ENCODE measurements at places on chromosomes 5 and 9.

DNA sequence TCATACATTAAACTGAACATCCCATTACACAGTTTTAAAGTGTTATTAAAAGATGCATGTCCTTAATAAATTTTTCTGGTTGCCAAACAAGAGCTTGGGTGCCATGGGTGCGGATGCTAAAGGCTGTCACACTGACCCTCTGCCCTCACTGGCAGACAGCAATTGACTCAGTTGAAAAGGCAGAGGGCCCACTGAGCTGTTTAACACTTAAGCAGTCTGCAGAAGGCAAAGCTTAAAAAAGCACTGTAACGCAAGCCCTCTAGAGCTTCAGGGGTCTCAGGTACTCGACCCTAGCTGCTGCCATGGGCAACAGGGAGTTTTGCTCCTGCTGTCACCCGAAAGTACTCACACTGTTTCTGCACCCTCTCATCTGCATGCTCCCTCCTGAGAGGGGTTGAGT lies 726.4 kb upstream of the TYRP1 start:
- DNase-seq, result no peak

DNA sequence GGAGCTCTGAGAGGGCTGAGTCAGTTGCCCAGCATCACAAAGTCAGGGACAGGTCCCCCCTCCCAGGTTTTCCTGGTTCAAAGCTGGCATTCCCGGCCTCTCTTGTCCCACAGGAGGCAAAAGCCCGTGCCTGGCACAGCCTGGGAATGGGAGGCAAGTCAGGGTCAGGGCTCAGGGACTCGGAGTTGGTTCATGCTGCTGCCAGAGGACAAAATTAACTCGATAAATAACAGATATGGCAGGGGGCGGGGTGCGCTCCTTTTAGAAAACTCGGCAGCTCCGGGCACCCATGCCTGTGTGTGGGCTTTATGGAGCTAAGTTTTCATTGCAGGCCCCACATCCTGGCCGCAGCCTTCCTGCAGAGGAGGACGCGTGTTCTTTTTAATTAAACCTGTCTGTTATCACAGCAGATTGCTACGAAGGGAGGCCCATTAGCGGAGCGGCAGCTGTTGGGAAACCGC lies 62.8 kb upstream of the LMX1B start:
- DNase-seq, result no peak

- DNase-seq, result no peak
Observed at GRCh38 chr9:136297016-136297691, 6.7 kb downstream of the CCDC187 start.

DNA sequence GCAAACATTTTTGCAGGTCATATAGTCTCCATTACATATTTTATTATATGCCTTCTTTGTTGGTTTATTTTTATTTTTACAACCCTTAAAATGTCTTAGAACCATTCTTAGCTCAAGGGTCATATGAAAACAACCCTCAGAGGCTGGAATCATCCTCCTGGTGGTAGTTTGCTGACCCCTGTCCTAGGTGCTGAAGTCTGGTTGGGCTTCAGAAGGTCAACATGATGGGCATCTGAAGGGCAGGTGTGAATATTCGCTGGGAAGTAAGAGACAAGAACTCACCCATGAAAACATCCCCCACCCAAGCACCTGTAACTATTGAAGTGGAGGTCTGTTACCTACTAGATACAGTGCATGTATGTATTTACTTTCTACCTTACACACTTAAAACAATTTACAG lies 75.4 kb downstream of the OSMR start:
- DNase-seq, result no peak

DNA sequence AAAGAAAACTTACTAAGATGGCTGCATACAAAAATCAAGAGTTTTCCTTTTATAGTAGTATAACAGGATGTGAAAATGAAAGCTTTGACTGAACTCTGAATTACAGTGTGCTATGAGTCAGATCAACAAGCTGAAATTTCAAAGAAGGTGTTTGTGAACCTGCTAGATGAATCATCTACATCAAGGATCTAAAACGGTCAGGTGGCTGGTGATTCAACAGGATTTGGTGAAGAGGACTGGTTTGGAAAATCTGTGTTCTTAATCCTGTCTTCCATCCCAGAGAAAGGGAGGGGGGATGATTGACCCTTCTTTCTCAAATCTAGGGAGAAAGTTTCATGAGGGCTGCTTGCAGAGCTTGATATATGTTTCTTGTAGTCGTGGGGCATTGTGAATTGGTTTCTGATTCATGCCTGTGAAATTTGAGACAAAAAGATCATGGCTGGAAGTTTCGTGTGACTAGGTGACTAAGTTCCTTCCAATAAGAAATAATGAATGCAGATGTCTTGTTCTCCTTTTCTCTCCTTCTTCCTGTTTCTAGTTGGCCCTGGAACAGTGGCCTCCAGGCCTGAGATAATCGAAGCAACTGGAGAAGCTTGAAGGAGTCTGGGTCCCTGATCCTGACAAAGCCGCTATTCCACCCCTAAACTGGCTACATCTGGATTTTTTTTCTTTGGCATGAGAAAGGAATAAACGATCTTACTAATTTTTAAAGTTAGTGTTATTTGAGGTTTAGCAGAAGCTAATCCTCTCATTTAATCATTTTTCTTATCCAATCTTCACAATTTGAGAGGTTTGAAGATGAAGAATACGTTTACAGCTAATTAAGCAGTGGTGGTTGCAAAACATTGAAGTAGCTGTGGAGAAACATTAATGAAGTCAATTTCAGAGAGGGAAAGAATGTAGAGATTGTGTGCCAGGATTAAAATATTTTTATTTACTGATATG lies 67.2 kb downstream of the MRPS30 start:
- no peak for DNase-seq

GRCh38 chr9:91166796-91167366 lies 194.8 kb downstream of the AUH start:
- DNase-seq, result no peak

- no peak for DNase-seq
Observed at GRCh38 chr5:59522201-59522831, 371.2 kb downstream of the PDE4D start.

DNA sequence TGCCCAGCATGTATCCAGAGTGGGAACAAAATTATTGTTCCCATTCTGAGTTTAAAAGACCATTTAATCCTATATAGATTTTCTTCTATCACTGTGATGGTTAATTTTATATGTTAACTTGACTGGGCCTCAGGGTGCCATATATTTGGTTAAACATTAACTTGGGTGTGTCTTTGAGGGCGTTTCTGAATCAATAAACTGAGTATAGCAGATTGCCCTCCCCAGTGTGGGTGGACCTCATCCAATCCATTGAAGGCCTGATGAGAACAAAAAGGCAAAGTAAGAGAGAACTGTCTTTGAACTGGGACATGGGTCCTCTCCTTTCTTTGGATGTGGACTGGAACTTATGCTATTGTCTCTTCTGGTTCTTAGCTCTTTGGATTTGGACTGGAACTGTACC lies 17.3 kb downstream of the RIOK2 start:
- no peak for DNase-seq

DNA sequence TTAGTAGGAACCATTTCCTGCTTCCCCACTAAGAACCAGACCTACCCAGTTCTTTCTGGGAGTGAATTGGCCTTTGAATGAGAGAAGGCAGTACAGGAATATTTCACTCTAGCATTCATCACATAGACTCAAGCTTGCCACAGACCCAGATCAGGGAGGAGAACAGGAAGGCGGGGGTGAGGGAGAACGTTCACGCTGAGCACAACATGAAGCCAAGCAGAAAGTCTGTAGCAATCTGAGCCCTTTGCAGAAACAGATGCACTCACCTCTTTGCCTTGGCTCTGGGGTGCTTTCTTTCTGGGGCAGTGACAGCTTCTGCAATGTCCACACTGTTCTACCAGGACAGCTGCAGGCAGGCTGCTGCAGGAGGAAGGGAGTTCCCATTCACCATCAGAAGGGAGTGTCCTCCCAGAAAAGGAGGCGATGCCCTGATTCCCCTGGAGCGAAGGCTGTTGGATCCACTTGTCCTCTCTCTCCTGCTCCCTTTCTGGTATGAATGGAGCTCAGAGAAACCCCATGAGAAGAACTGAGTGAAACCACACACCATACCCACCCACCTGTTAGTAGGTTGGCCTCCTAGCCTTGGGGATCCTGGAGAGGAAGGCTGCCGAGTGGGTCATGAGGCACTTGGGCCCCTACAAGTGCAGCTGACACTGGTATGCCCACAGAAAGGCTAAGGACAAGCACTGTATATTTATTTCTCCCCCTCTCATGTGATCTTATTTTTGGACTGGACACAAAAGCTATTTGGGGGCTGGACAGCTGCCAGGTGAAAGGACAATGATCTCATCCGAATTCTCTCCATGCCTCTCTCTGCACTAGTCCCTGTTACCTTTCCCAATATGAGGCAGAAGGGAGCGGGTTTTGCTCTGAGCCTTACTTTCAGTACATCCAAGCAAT lies 11.7 kb upstream of the FGF1 start:
- DNase-seq, result peak; percentile 73

- DNase-seq, result no peak
Observed at GRCh38 chr5:146529984-146530383, 14.0 kb upstream of the GPR151 start.

- DNase-seq, result no peak
Observed at GRCh38 chr5:68178579-68178978, 37.0 kb upstream of the PIK3R1 start.

- no peak for DNase-seq
Observed at GRCh38 chr9:17807613-17808282, 228.9 kb downstream of the SH3GL2 start.

- peak; percentile 86 for DNase-seq
Observed at GRCh38 chr9:33225319-33226147, 14.4 kb upstream of the SPINK4 start.

DNA sequence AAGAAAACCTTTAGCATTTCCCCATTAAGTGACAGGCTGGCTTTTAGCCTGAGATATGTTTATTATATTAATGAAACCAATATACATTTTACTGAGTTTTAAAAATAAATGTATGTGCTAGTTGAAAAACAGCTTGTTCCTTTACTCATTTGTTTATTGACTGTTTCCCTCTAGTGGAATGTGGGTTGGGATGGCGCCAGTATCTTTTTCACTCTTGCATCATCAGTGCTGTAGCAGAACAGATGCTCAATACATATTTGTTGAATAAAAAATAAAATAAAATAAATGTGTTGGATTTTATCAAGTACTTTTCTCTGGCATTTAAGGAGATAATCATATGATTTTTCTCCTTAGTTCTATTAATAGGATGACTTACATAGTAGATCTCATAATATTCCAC lies 43.0 kb downstream of the FSTL4 start:
- no peak for DNase-seq

DNA sequence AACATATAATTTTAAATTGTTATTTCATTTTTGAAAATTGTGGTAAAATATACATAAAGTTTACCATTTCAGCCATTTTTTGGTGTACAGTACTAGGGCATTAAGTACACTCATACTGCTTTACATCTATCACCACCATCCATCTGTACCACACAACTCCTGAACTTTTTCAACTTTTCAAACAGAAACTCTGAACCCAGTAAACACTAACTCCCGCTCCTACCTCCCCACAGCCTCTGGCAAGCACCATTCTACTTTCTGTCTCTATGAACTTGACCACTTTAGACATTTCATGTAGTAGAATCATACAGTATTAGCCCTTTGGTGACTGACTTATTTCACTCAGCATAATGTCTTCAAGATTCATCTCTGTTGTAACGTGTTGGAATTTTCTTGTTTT lies 8.4 kb upstream of the SLC45A2 start:
- DNase-seq, result no peak

- no peak for DNase-seq
Observed at GRCh38 chr9:136282272-136282861, 21.5 kb downstream of the CCDC187 start.

- DNase-seq, result no peak
Observed at GRCh38 chr5:473551-474192, 30.7 kb downstream of the EXOC3 start.

DNA sequence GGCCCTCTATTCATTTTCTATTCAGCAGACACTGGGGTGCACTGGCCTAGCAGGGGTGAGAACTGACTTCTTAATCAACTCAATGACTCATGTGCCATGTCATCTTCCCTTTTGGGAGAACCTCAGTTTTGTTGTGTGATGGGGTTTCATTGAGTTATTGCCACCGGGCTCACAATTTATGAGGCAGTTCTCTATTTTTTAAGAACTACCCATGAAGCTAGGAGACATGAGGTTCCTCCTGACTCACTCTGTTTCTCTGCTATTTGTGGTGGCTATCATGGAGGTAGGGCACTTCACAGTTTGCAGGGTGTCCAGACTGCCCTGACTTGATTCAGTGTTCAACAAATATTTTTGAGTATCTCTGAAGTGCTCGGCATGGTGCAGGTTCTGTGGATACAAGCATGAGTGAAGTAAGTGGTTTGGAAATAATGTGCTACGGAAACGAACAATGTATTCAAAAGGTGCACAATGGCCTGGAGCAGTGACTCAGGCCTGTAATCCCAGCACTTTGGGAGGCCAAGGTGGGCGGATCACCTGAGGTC lies 39.3 kb downstream of the SPARC start:
- peak; percentile 95 for DNase-seq

DNA sequence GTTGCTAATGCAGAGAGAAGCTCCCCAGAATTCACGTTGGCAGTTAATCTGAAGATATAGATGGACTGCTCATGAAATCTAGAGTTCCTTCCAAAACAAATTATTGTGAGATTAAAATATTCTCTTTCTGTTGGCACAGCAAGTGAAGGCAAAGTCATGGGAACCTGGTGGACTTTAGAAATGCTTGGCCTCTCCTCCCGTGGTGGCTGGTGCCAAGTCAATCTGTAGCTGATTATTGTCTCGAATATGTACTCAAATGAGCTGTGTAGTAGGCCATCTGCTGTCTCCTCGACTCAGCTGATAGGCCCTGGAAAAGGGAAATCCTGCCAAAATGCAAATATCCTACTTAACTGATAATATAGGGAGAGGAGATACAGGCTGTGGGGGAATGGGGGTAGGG lies 69.3 kb downstream of the DAPK1 start:
- no peak for DNase-seq

DNA sequence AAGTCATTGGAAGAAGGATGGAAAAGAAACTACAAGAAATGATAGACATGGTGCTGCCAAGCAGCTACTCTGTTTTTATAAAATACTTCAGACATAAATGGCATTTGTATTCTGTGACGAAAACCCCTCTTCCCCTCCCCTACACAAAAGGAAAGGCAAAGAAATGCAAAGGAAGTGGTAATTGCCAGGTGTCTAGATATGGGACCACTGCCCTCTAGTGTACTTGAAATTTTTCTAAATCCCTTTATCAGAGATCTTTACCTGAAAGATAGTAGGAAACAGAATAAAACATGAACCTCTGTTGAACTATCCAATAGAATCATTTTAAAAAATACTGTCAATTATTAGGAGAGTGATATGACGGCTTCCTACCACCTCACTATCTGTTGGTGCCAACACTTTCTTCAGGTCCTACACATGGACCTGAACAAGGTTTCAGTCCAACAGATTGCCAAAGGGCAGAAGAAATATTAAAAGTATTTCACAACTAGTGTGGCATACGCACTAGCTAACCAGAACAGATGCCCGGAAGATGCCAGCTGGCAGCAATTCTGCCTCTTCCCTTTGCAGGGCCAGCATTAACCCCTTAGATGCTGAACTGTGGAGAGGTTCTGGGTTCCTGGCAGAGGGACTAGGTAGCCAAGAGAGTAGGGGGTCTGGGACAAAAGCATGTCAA lies 104.1 kb downstream of the TSSK1B start:
- DNase-seq, result no peak

DNA sequence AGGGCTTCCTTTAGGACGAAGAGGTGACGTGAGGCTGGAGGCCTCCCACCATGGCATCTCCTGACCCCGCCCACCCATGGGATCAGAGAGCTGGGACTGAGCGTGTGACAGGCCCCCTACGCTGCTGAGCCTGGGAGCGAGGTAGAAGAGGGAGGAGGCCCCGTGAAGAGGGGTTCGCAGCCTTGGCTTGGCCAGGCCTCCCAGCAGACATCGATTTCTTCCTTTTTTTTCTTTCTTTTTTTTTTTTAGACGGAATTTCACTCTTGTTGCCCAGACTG lies 39.5 kb downstream of the PTGES start:
- DNase-seq, result peak; percentile 20

Measured in inflammatory macrophage (primary cell).